ENCODE measurements at places on chromosomes 1 and 21. TPM values are rescaled to one million over a fixed set of nuclear protein-coding genes. Genes with fewer than 3 reads are reported as not detected.

CR1L gene
- total RNA-seq: not detected

DNA sequence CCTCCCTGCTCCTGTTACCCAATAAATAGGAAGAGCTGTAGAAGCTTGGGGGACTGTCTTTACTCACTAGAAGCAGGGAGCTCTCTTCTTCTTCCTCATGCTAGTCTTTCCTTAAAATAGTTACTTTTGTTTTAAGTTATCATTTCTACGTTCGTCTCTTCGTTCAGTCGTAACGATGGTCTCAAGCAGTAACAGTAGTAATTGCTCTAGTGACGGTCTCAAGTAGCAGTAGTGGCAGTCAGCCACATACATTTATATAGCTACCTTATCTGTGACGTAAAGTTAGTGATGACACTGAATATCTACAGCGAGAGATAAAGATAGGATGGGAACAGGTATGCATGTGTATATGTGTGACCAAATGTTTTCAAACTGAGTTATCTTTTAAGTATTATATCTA is 15.4 kb upstream of the ERO1B start:
- no peak overlapping the region for H3K4me3 ChIP-seq
- H3K36me3 ChIP-seq: no peaks in the 10 kb centered on the region
- H3K27me3 ChIP-seq: no peaks in the 10 kb centered on the region

DNA sequence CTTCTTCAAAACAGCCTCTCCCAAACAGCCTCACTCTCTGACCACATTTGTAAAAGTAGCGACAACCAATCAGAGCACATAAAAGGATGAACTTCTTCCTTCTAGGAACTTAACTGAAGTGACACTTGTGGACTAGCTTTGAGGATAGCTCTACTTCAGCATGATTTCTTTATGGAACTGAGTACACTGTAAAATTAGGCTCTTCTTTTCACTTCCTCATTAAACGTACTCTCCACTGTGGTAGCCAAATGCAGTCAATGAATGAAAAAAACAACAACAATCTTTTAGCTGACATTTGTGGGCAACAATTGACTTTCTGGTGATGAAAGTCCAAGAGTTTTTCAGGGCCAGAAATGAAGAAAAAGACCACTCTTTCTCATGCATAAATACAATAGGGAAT is 9.6 kb downstream of the LRRC53 start:
- H3K36me3 ChIP-seq: no peaks in the 10 kb centered on the region
- H3K4me1 ChIP-seq: no peaks in the 10 kb centered on the region
- DNase-seq: no peak
- H3K27ac ChIP-seq: no peak overlapping the region
- H3K4me3 ChIP-seq: no peak overlapping the region

- no peaks in the 10 kb centered on the region for H3K36me3 ChIP-seq
- H3K27me3 ChIP-seq: 0 out of 3 replicates have a peak, but pooled peaks cover 3% of the 10 kb centered on the region
- no peaks in the 10 kb centered on the region for H3K4me1 ChIP-seq
Observed at GRCh38 chr1:98059620-98060019, 138.8 kb upstream of the DPYD start.

CRYZL1 gene
- total RNA-seq: 20.3 TPM

- no peak overlapping the region for H3K27ac ChIP-seq
- no peaks in the 10 kb centered on the region for H3K4me1 ChIP-seq
- H3K36me3 ChIP-seq: no peaks in the 10 kb centered on the region
Observed at GRCh38 chr1:159705904-159706256, 8.5 kb downstream of the CRP start.

DNA sequence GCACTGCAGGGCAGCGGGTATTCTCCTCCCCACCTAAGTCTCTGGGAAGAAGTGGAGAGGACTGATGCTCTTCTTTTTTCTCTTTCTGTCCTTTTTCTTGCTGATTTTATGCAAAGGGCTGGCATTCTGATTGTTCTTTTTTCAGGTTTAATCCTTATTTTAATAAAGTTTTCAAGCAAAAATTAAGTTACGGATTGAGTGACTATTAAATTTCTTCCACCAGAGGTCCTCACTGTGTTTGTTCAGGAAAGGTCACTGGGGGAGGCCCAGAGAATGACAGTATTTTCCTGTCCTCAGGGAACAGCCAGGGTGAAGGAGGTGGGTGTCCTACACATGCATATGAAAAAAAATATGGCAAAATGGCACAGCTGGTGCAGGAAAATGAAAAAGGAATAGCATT is 4.4 kb upstream of the ELF3 start:
- H3K27ac ChIP-seq: no peak overlapping the region
- H3K27me3 ChIP-seq: no peaks in the 10 kb centered on the region
- no peak overlapping the region for H3K4me3 ChIP-seq
- peaks cover 43% of the 10 kb centered on the region for H3K4me1 ChIP-seq
- H3K36me3 ChIP-seq: peaks cover 45% of the 10 kb centered on the region

S100A14 gene
- total RNA-seq: 2.0 TPM

LEFTY1 gene
- 0.29 TPM for total RNA-seq

DNA sequence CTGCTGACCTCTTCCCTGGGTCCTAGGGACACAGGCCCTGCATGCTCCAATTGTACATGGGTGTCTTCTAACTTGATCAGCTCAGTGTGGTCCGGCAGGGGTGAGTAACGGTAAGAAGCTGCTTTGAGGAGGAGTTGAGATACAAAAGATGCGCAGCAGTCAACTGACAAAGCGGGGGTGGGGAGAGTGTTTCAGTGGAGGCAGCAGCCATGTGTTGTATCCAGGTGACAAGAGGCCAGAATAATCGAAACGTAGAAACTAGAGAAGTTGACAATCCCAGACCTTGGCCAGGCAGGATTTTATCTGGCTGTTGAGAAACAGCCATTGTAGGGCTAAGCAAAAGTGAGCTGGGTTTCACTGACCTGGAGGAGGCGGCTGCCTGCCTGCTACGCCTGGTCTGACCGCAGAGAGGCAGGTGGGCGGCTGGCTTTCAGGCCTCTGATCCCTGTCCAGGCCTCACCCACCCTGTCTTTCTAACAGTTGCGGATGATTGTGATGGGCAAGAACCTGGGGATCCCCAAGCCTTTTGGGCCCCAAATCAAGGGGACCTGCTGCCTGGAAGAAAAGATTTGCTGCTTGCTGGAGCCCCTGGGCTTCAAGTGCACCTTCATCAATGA is 28.8 kb downstream of the PADI6 start:
- no peaks in the 10 kb centered on the region for H3K36me3 ChIP-seq
- no peak overlapping the region for H3K4me3 ChIP-seq
- no peaks in the 10 kb centered on the region for H3K27me3 ChIP-seq
- DNase-seq: no peak

- no peak for DNase-seq
- peaks cover 15% of the 10 kb centered on the region for H3K4me1 ChIP-seq
- no peak overlapping the region for H3K4me3 ChIP-seq
- H3K27ac ChIP-seq: no peak overlapping the region
- H3K36me3 ChIP-seq: no peaks in the 10 kb centered on the region
Observed at GRCh38 chr21:41620982-41621381, 113.0 kb upstream of the TMPRSS2 start.

- H3K36me3 ChIP-seq: no peaks in the 10 kb centered on the region
- no peak overlapping the region for H3K4me3 ChIP-seq
- no peak overlapping the region for H3K27ac ChIP-seq
- H3K4me1 ChIP-seq: peaks cover 5% of the 10 kb centered on the region
Observed at GRCh38 chr1:157113631-157114030, 14.0 kb upstream of the ETV3L start.

GRCh38 chr1:222104694-222105392 is 363.0 kb upstream of the DUSP10 start:
- H3K27me3 ChIP-seq: no peaks in the 10 kb centered on the region
- peaks cover 18% of the 10 kb centered on the region for H3K4me1 ChIP-seq
- DNase-seq: no peak
- no peak overlapping the region for H3K27ac ChIP-seq

GRCh38 chr1:74733604-74734484 is 892 bp downstream of the TYW3 start:
- peak; percentile 77 for DNase-seq
- H3K27me3 ChIP-seq: no peaks in the 10 kb centered on the region
- H3K27ac ChIP-seq: peak overlapping the region; percentile 98
- H3K4me1 ChIP-seq: peaks cover 49% of the 10 kb centered on the region
- H3K36me3 ChIP-seq: peaks cover 24% of the 10 kb centered on the region

MRPL24 gene
- 45.7 TPM for total RNA-seq

ZNF593OS gene
- total RNA-seq: not detected

DNA sequence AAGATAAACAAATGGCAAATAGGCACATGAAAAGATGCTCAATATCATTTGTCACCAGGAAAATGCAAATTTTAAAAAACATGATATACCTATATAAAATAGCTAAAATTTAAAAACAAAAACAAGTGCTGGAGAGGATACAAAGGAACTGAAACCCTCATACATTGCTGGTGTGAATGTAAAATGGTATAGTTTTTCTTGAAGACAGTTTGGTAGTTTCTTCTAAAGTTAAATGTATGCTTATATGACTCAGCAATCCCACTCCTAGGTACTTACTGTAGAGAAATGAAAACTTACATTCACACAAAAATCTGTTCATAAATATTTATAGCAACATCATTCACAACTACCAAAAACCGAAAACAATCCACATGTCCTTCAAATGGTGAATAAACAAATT is 11.2 kb downstream of the TAF12 start:
- no peak overlapping the region for H3K4me3 ChIP-seq
- no peak overlapping the region for H3K27ac ChIP-seq
- H3K4me1 ChIP-seq: peaks cover 11% of the 10 kb centered on the region
- DNase-seq: no peak
- no peaks in the 10 kb centered on the region for H3K27me3 ChIP-seq

- no peak overlapping the region for H3K27ac ChIP-seq
- 0 out of 2 replicates have a peak, but pooled peaks cover 2% of the 10 kb centered on the region for H3K27me3 ChIP-seq
- H3K4me1 ChIP-seq: no peaks in the 10 kb centered on the region
- DNase-seq: no peak
- H3K4me3 ChIP-seq: no peak overlapping the region
Observed at GRCh38 chr1:29753771-29754572, 517.6 kb downstream of the PTPRU start.

GRCh38 chr1:32900956-32901822 is at the start of gene TMEM54:
TSS of gene TMEM54 (minus strand) at chr1:32901389. CDS start at chr1:32901238, 151 bp downstream.
- DNase-seq: no peak
- H3K4me3 ChIP-seq: peak within 1 kb of the TSS; percentile 39
- 0 out of 2 replicates have a peak, but pooled peaks cover under 1% of the 10 kb centered on the region for H3K4me1 ChIP-seq
- H3K36me3 ChIP-seq: no peaks in the 10 kb centered on the region
- H3K27ac ChIP-seq: no peak within 1 kb of the TSS

PGBD5 gene
- total RNA-seq: 0.13 TPM

GRCh38 chr1:25447547-25447946 is 16.9 kb downstream of the MACO1 start:
- no peaks in the 10 kb centered on the region for H3K27me3 ChIP-seq
- DNase-seq: no peak
- peaks cover 1% of the 10 kb centered on the region for H3K36me3 ChIP-seq
- H3K4me3 ChIP-seq: no peak overlapping the region
- H3K27ac ChIP-seq: no peak overlapping the region

RAB7B gene
- total RNA-seq: 0.34 TPM

NEGR1 gene
- not detected for total RNA-seq

GRCh38 chr1:157495285-157495684 is 57.0 kb downstream of the FCRL5 start:
- H3K27ac ChIP-seq: no peak overlapping the region
- no peak overlapping the region for H3K4me3 ChIP-seq
- DNase-seq: no peak
- H3K36me3 ChIP-seq: no peaks in the 10 kb centered on the region
- H3K27me3 ChIP-seq: no peaks in the 10 kb centered on the region

All from HepG2 (cell line).